ENCODE measurements at places on chromosomes 5 and 9.

DNA sequence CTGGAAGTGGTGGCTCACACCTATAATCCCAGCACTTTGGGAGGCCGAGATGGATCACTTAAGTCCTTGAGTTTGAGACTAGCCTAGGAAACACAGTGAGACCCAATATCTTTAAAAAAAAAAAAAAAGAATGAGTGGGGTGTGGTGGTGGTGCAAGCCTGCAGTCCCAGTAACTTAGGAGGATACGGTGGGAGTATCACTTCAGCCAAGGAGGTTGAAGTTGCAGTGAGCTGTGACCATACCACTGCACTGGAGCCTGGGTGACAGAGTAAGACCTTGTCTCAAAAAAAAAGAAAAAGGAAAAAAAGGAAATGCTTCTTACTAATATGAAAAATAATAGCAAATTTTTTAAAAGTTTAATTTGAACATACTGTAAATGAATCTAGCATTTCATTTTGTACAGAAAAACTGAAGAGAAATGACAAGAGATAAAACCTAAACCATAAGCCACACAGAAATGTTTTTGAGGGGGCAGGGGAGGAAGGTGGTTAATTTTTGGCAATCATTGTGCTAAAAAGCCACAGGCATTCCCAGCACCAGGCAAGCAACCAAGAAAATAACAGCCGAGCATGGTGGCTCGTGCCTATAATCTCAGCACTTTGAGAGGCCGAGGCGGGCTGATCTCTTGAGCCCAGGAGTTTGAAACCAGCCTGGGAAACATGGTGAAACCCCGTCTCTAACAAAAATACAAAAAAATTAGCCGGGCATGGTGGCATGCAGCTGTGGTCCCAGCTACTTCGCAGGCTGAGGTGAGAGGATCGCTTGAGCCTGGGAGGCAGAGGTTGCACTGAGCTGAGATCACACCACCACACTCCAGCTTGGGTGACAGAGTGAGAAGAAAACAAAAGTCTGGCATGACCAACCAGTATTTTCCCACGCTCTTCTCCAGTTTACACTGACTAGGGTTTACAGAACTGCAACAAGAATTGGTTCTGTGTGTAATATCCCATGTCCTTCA is 114.5 kb upstream of the NR5A1 start:
- DNase-seq = no peak

- DNase-seq = no peak
These were observed 8.6 kb upstream of the ZNF608 start for GRCh38 chr5:124755041-124755440.

DNA sequence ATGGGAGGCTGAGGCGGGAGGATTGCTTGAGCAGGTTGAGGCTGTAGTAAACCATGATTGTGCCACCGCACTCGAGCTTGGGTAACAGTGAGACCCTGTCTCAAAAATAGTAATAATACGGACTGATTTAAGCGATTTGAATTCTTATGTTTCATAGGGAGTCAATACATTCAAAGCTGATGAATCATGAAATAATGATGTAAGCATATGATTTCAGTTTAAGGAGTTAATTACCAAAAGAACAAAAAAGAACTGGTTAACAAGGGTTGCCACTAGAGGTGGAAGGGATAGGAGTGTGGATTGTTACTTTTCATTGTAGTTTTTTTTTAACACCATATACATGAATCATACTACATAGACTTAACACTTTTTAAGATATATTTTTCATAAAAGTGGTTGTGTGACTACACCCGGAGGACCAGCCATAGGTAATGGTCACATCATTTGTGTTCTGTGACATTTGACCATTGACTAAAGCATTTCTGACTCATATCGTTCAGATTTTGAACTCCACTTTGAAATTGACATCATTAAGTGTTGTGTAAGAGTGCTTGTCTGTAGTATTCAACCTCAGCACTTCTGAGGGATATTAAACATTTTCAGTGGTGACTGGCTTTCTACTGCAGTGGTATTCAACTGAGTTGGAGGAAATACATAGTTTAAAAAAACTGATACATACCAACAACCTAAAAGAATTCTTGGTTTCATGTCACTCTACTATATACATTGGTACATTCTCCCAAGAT is 7.0 kb downstream of the TRMT10B start:
- DNase-seq = no peak

DNA sequence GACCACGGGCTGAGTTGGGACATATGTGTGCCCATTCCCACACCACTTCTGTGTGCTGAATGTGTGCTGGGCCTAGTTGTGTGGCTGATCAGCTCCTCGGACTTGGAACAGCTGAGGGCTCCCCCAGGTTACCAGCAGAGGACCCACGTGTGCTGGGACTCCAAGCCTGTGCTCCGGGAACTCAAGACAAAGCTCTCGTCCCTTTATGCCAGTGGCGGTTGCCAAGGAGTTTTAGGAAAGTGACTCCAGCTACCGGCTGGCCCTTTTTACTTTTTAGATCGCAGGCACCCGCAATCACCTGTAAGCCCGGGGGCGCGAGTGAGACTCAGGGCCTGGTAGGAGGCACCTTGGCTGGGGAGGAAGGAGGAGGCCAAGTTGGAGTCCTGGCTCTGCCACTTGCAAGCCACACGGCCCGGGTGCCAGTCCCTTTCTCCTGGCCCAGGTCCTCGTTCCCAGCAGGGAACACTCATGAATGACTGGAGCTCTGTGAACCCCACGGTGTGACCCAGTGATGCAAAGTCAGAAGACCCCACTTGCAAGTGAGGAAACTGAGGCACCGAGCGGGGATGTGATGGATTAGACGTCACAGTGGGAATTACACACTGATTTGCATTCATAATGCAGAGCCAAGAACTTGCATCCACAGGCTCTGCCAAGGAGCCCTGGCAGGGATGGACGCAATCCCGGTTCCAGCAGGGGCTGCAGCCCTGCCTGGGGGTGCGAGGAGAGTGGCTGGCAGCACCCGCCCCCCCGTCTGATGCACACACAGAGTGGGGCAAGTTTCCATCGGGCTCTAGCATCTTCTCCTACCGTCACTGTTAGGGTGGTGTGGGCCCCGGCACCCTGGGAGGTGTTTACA is 26.9 kb downstream of the CRB2 start:
- no peak for DNase-seq

GRCh38 chr5:100731768-100732167 is 171.3 kb downstream of the ST8SIA4 start:
- DNase-seq = peak; percentile 1

DNA sequence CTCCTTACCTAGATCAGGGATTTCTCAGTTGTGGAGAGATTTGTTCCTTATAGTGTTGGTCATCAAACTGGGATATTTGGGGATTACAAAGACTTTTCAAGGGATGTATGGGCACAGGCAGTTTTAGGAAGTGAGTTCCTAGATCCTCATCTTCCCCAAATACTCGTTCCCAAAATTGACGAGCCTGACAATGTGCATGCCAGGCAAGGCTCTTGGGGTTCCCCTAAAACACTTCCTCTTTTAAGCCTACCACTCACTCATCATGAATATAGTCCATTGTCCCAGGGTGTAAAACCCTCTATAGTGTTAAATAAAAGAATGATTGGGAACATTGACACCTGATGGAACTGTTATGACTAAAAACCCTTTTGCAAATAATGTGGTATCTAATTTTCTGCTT is 26.4 kb downstream of the PDCD1LG2 start:
- no peak for DNase-seq

- DNase-seq = no peak
These were observed 245.3 kb downstream of the PDE4D start for GRCh38 chr5:59648038-59648831.

- no peak for DNase-seq
These were observed 248.0 kb upstream of the PCSK5 start for GRCh38 chr9:75642522-75642921.

DNA sequence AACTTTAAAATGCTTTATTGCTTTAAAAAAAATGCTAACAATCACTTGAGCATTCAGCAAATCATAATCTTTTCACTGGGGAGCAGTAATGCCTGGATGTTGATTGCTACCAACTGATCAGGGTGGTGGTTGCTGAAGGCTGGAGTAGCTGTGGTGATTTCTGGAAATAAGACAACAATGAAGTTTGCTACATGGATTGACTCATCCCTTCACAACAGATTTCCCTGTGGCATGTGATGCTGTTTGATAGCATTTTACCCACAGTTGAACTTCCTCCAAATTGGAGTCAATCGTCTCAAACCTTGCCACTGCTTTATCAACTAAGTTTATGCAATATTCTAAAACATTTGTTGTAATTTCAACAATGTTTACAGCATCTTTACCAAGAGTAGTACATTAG is 83.3 kb downstream of the MLLT3 start:
- DNase-seq = no peak

DNA sequence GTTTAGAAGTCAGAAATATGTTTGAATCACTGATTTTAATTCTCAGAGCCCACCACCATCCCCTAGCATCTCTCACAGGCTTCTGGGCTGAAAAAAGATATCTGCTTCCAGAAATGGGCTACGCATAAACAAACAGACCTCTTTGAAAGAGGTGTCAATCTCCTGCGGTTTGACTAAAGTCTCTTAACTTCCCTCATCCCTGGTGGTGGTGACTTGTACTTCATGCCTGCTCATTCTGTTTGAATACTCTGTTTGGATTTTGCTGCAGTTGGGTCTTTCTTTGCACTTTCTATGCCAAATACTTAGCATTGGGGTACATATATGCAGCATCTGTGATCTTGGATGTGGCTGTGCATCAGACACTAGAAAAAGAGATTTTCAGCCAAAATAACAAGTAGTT is 157.2 kb upstream of the ATP10B start:
- no peak for DNase-seq

DNA sequence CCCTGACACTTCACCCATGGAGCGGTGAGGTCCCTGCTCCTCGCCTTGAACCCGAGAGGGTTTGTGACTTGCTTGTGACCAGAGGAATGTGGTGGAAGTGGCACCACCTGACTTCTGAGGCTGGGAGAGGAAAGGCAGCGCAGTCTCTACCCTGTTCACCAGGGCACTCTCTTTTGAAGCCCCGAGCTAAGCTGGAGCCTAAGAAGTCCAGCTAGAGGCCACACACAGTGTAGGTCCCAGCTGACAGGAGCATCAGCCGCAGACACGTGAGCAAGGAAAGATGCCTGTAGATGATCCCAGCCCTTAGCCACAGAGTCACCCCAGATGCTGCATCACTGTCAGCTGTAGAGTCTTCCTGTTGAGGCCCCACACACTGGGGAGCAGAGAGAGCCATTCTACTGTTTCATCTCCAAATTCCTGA is 1.7 kb upstream of the ANGPTL2 start:
- no peak for DNase-seq

- no peak for DNase-seq
These were observed 57.8 kb downstream of the C9orf153 start for GRCh38 chr9:86201474-86202337.

GRCh38 chr5:147305147-147305546 is 70.3 kb downstream of the STK32A start:
- DNase-seq = no peak

DNA sequence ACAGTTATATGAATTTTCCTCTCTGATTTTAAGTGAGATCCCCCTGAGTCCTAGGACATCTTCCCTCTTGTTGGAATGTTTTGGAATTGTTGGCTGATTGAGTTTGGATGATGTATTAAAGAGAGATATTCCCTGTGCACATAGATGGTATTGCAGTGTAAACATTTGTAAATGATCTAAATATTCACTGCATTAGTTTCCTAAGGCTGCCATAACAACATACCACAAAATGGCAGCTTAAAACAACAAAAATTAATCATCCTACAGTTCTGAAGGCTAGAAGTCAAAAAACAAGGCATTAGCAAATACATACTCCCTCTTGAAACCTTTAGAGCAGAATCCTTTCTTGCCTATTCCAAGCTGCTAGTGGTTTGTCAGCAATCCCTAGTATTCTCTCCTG is 38.0 kb upstream of the MROH2B start:
- DNase-seq = no peak

- no peak for DNase-seq
These were observed 43.3 kb upstream of the NDFIP1 start for GRCh38 chr5:142065273-142065672.

DNA sequence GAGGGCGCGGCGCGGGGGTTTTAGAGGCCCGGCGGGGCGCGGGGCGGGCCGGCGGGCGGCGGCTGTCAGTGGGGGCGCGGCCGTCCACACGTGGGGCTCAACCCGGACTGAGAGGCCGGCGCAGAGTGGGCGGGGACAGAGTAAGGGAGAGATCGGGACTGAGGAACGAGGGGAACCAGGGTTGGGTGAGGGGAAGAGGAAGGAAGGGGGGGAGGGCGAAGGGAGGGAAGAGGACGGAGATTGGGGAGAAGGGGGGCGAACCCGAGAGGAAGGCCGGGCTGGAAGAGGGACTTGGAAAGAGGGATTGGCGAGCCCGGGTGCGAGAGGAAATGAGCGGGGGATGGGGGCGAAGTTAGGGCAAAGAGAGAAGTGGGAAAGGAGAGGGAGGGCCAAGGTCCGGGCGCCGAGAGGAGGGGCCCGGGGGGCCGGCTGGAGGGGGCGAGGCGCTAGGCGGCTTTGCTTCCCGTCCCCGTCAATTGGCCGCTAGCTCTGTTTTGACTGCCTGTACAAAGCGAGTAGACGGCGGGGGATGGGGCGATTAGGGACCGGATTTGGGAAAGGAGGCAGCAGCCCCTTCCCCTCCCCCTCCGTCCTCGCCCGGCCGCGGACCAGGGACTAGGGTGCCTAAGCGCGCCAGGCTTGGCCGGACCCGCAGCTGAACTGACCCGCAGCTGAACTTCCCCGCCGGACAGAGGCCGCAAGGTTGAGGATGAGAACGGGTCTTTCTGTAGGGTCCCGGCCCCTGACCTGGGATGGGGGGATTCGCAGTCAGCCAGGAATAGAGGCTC is 399 bp upstream of the FBN2 start:
- no peak for DNase-seq

DNA sequence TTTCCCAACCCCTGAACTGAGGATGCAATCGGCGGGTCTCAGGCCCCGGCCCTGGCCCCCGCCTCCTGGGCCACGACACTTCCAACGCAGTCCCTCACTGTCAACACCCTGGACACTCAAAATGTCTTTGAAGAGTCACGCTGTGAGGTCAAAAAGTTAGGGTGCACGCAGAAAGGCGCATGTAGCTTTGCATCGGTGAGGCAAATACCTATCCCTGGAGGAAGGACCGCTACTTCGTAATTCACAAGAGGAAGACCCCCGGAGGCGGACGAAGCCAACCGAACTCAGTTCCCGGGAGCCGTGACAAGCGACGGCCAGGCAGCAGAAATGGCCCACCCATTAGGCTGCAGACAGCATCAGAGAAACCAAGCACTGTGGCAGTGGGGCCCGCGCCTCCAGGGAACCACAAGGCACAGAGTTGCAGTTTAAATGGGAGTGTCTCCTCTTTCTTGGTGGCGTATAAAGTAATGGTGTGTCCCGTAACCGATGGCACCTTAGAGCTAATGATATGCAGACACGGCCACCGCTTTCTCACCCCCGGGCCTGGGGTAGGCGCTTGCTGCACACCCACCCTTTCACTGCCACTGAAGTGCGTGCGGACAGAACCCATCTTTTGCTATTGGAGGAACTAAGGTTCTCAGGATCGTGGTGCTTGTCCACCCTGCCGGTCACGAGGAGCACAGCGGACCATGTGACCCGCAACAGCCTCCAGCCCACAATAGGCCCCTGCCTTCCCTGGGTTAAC is 9.0 kb downstream of the ADAMTS2 start:
- no peak for DNase-seq

- no peak for DNase-seq
These were observed 354 bp downstream of the NCBP1 start for GRCh38 chr9:97633859-97634490.

All from stimulated activated CD4-positive, alpha-beta T cell treated with anti-CD3 and anti-CD28 coated beads, TNF-alpha, amount 100 ng/mL, for 48 hours (primary cell).